Stimulated activated CD4-positive, alpha-beta T cell treated with anti-CD3 and anti-CD28 coated beads, Interleukin-4, amount 100 ng/mL, for 1 hour (primary cell): ENCODE measurements at places on chromosomes 2 and 18.
A peak's percentile ranks its signal among the peaks of the same experiment; 100 is the strongest.

DNA sequence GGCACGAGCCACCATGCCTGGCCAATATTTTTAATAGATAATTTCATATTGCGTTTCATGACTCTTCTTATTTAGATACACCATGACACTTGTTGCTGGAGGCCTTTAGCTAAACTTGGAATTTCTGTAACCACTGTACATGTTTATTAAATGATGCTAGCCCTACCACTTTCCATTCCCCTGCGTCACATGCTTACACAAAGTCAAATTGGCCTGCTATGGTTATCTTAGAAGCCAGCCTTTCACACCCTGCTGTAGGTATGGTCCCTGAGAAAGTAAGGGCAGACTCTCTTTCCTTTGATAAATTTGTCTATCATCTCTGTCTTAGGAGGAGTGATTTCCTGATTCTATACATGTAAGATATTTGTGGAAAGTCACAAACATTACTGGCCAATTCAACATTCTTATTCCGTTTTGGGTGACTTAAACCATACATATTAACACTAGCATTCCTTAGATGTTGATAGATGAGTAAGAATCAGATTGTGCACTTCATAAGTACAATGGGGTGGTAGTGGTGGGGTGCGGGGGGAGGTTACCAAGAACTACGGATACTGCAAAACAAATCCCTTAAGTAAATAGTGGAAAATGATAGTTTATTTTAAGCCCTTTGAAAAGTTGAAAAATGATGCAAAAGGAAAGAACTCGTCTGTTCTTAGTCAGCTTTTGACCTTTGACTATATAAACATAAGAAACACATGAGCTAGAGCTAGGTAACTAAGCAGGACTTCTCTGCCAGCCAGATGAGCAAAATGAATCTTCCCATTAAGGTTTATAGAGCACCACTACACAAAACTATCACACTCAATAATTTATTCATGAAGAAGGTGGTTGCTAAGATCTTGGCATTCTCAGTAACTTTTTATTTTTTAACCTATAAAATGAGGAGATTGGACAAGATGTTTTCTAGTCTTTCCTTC is 7.9 kb upstream of the NDUFV2 start:
- peak; percentile 57 for DNase-seq

GRCh38 chr2:148201075-148202004 is 180.4 kb downstream of the MBD5 start:
- DNase-seq: peak; percentile 42

- DNase-seq: no peak
Measured at GRCh38 chr2:69559442-69560146, 83.9 kb downstream of the AAK1 start.

- DNase-seq: no peak
Measured at GRCh38 chr2:188477564-188478103, 186.0 kb downstream of the GULP1 start.

- DNase-seq: no peak
Measured at GRCh38 chr18:58902961-58903360, 38.3 kb downstream of the ZNF532 start.

DNA sequence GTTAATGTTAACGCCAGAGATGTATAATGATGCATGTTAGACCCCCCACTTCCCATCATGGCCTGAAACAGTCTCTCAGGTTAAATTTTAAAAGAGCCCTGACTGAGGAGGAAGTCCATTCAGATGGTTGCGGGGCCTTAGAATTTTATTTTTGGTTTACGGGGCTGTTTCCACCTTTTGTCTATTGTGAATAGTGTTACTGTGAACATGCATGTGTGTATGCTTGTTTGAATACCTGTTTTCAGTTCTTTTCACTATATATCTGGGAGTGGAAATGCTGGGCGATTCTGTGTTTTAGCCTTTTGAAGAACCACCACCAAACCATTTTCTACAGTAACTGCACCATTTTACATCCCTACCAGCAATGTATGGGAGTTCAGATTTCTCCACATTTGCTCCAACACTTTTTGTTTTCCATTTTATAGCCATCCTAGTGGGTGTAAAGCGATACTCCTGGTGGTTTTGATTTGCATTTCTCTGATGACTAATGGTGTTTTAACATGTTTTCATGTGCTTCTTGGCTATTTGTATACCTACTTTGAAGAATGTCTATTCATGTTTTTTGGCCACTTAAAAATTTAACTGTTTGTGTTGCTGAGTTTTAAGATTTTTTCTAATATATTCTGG is 133.0 kb downstream of the MYO3B start:
- no peak for DNase-seq

DNA sequence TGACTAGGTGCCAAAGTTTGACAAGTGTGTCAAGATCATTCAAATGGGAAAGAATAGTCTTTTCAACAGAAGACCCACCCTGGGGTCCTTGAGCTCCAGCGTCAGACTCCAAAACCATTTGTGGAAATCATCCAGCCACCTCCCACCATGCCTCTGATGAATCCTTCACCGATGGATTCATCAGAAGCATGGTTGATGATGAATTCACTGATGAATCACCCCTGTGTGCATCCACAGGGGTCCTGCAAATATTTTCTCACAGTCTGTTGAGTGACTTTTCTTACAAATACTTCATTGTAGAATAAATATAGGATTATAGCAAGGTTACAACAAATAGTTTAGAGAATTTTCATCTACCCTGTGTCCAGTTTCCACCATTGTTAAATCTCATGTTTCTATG is 4.3 kb downstream of the UGT1A9 start:
- no peak for DNase-seq

GRCh38 chr2:71697106-71698004 is 244.0 kb downstream of the DYSF start:
- no peak for DNase-seq

DNA sequence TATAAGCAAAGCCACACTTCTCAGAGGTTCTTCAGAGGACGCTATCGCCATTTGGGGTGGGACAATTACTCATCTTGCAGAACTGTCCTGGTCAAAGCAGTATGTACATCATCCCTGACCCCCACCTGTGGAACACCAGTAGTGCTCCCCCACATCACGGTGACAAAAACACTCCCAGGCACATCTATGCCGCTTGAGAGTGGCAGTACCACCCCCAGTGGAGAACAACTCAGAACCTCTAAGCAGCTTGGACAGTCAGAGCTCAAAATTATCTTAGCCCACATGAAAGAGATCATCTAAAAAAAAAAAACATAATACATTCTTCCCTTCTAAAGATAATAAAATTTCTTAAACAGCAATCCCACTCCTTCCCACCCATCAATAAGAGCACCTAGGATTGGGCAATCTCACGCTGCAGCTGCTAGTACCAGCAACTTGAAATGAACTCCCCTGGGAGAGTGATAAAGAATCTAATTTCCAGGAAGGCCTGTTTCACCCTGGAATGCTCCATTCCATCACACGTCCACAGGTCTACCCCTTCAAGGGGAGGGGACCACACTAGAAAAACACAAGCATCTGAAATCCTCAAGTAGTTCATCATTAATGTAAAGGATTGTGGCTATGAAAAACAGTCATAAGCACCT is 31.7 kb downstream of the LRP2 start:
- DNase-seq: no peak
